CD4-positive, alpha-beta T cell (primary cell): ENCODE measurements at places on chromosomes 11 and 22.

DNA sequence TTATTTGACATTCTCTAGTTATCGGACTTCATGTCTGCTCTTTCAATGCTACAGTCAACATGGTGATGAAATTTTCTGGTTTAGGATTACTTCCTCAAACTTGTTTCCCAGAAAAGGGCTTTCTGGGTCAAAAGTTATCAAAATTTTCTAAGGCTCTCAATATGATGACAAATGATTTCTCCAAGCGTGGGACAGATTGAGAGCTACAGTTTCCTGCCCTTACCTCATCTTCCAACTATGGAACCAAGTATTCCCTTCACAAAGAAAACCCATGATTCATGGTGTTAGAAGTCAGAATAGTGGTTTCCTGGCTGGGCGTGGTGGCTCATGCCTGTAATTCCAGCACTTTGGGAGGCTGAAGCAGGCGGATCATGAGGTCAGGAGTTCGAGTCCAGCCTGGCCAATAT, 17.8 kb downstream of the MYO18B start:
- no peak for DNase-seq

GRCh38 chr11:27218421-27219038, 144.5 kb downstream of the CCDC34 start:
- DNase-seq, result no peak

DNA sequence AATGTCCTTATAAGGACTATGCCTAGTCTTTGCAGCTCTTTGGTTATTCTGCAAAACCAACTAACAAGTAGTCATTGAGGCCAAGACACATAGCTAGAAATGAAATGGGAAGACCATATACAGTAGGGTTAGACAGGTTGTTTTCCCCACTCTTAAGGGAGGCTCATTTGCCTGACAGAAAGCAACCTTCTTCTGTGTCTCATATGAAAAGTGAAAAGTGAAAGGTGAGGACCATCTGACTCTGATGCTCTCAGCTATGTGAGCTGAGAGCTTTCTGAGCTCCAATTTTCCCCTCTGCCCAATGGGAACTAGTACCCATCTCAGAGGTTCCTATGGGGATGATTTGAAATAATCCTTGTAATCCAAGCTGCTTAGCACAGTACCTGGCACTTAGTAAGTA, 142.0 kb upstream of the BDNF start:
- DNase-seq, result no peak

DNA sequence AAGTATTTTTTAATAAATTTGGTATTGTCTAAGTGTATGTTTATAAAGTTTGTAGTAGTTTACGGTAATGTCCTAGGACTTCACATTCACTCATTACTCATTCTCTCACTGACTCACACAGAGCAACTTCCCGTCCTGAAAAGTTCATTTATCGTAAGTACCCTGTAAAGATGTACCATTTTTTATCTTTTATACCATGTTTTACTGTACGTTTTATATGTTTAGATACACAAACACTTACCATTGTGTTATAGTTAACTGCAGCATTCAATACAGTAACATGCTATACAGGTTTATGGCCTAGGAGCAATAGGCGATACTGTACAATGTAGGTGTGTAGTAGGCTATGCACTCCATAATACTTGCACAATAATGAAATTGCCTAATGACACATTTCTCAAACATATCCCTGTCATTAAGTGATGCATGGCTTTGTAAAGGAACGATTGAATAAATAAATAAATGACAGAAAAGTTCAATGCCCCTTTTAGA, 12.5 kb upstream of the CARD18 start:
- DNase-seq, result no peak

- DNase-seq, result no peak
Observed at GRCh38 chr22:17955590-17956379, 68.6 kb downstream of the MICAL3 start.

- peak; percentile 82 for DNase-seq
Observed at GRCh38 chr11:62791501-62792201, at the start of gene TMEM223. TMEM223 (minus strand) TSS chr11:62792006; CDS start chr11:62791994, 12 bp downstream.

DNA sequence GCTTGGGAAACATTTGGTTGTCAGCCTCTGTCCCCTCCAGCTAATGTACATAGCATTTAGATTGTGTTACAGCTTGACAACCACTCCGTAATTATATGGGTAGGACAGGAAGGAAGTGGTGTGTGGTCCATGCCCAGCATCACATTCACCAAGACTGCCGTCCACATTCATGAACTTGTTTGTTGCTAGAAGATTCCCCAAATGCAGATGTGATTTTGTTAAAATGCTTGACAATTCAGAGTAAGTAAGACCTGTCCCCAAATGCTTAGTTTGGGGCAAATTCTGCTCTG, 1482.7 kb downstream of the TBC1D22A start:
- DNase-seq, result no peak

DNA sequence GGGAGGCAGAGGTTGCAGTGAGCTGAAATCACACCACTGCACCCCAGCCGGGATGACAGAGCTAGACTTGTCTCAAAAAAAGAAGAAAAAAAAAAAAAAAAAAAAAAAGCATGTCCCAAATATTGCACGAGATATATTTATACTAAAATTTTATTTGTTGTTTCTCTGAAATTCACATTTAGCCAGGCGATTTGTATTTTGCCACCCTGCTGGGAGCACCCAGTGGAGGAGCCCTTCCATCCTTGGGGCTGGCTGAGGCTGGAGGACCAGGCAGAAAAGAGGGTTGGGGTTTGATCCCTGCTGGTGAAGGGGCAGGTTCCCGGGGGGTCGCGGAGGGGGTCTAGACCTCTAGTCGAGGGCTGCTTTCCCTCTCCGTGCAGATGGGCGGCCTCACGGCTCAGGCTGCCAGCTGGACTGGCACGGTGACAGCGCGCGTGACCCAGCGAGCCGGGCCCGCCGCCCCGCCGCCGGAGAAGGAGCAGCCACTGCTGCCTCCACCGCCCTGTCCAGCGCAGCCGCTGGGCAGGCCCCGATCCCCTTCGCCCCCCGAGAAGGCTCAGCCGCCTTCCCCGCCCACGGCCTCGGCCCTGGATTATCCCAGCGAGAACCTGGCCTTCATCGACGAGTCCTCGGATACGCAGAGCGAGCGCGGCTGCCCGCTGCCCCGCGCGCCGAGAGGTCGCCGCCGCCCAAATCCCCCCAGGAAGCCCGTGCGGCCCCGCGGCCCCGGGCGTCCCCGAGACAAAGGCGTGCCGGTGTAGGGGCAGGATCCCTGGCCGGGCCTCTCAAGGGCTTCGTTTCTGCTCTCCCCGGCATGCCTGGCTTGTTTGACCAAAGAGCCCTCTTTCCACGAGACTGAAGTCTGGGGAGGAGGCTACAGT, 952 bp upstream of the CATSPERZ start:
- no peak for DNase-seq

DNA sequence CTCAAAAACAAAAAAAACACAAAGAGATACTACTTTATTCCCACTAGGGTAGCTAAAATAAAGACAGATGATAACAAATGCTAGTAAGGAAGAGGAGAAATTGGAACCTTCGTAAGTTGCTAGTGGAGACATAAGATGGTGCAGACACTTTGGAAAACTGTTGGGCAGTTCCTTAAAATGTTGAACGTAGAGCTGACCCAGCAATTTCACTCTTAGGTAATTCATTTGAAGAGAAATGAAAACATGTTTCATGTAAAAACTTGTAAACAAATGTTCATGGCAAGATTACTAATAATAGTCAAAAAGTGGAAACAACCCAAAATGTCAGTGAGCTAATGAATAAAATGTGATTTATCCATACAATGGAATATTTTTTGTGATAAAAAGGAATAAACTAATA, 29.2 kb upstream of the ACAT1 start:
- no peak for DNase-seq

DNA sequence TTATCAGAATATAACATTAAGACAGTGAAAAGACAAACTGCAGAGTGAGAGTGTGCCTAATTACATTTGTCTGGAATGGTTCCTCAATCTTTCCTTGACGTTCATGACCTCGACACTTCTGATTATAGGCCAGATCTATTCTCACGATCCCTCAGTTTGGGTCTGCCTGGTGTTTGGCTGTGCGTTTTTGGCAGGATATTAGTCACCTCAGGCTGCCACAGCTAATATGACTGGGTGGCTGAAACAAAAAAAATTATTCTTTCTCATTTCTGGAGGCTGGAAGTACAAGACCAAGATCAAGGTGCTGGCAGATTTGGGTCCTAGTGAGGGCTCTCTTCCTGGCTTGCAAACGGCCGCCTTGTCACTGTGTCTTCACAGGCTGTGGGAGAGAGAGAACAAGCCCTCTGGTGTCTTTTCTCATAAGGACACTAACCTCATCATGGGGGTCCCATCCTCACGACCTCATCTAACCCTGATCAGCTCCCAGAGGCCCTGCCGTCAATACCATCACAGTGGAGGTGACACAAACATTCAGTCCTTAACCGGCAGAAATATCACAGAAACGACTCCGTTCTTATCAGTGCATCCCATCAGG, 23.2 kb downstream of the IFITM10 start:
- no peak for DNase-seq

GRCh38 chr11:15660496-15660895, 545.8 kb downstream of the INSC start:
- no peak for DNase-seq

- no peak for DNase-seq
Observed at GRCh38 chr11:65661599-65662246, 993 bp downstream of the RELA start.

GRCh38 chr22:22714600-22715335, 70.4 kb downstream of the GGTLC2 start:
- no peak for DNase-seq

DNA sequence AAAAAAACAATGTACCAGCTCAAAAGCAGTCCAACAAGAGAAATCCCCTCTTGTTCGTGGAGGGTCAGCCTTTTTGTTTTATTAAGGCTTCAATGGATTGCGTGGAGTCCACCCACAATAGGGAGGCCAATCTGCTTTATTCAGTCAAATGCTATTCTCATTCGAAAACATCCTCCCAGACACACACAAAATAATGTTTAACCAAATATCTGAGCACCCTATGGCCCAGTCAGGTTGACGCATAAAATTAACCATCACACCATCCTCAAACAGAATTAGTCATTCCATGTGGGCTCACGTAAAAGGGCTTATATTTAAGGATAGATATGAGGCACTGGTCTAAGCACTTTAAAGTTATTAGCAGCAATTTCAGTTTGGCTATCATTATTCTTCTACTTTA, 58.9 kb upstream of the DEUP1 start:
- DNase-seq, result no peak
